Posterior vena cava (tissue), 2 donors: ENCODE measurements at places on chromosomes 5 and 9. TPM values are rescaled to one million over a fixed set of nuclear protein-coding genes. Genes with fewer than 3 reads are reported as not detected.

The CCDC152 gene
- total RNA-seq, result 0.90 TPM

The DND1 gene
- 0.56 TPM for total RNA-seq

The ADAMTS13 gene
- 0.48 TPM for total RNA-seq

The ZNF883 gene
- 3.2 TPM for total RNA-seq

The PCDHGA7 gene
- total RNA-seq, result 4.3 TPM

The PCDHB15 gene
- 3.8 TPM for total RNA-seq

DNA sequence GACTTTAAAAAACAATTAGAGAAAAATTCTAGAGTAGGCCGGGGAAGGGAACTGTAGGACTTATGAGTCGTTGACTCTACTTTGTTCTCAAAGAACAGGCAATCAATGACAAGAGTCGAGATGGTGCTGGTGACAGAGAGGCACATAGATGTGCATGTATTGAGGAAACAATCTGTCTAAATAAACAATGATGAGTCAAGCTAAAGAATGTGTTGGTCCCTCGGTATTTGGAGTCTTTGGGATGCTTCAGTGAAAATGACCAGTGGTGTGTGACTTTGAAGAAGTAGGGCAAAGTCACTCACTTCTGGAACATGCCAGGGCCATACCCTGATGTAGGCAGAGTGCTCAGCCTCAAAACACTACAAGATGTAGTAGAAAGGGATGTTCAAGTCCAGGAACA is 288.1 kb upstream of the PANK3 start:
- no peak for DNase-seq

- DNase-seq, result no peak
These were observed 115.1 kb downstream of the CDC42SE2 start for GRCh38 chr5:131378721-131379541.

- DNase-seq, result no peak
These were observed 733 bp downstream of the COL23A1 start for GRCh38 chr5:178589180-178590140.

GRCh38 chr5:179699616-179700237 is 960 bp downstream of the CANX start:
- DNase-seq, result peak; percentile 24

DNA sequence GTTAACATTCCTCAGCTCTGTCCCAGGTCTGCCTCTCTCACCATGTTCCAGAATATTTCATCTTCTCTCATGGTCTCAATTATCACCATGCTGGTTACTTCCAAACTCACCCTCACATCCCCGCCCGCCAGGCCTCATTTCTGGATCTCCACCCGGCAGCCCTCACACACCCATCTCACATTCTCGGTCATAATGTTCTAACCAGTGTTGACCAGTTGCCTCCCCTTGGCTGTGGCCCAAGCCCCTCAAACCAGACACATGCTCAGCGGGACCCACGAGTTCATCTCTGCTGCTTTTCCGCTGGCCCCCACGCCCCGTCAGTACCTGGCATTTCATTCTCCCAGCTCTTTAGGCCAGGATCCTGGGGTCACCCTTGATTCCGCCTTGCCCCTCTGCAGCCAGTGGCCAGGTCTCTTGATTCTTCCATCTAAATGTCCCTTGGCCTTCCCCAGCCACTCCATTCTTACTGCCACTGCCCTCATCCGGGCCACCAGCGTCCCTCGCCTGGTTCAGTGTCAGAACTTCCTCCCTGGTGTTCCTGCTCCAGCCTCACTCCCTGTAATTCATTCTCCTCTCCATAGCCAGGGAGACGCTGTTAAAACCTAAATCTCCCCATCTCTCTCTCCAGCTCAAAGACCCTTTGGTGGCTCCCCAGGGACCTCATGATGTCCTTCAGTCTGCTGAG is 141.7 kb downstream of the MVB12B start:
- DNase-seq, result no peak

- DNase-seq, result no peak
These were observed 115.5 kb upstream of the SPEF2 start for GRCh38 chr5:35502206-35502605.

- no peak for DNase-seq
These were observed 82.8 kb downstream of the DAP start for GRCh38 chr5:10678244-10678643.

- DNase-seq, result no peak
These were observed at the start of gene HSD17B3 for GRCh38 chr9:96302021-96302420. Gene HSD17B3, minus strand, starts transcription at chr9:96302176. Its CDS starts 72 bp downstream, at chr9:96302104.

DNA sequence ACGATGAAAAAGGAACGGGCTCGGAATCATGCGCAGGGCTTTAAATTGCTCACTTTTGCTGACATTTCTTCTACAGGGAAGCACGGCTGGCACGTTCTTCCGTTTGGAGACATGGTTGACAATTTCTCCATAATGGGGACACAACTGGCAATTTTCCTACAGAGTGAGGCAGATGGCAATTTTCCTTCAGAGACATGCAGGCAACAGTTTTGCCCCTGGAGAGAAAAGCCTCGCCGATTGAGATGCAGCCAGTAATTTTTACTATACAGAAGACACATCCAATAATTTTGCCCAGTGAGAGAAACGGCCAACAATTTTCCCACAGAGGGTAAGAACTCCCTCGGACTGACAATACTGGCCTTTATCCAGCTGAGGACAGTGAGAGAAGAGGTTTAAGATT is 90.9 kb upstream of the GPR151 start:
- DNase-seq, result no peak

GRCh38 chr5:147751156-147751830 is 31.2 kb downstream of the JAKMIP2 start:
- no peak for DNase-seq

DNA sequence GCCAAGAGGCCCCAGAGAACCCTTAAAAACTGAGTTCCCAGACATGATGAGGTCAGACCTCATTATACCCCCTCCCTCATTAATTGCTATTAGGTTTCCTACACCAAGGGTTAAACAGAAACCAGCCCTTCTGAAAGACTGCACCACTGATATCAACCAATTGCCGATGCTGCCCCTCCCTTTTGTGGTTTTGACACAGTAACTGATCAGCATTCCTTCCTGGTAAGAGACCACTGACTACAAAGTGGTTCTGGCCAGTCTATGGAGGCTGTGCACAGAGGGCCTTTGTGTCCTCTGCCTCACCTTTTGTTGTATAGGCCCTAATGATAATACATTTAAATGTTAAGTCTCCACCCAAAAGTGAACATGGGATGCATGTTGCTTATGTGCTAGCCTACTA is 201.5 kb downstream of the FRMD3 start:
- no peak for DNase-seq
